ENCODE measurements at places on chromosomes 4 and X.
A peak's percentile ranks its signal among the peaks of the same experiment; 100 is the strongest.

GRCh38 chr4:185229021-185229818 is 19.8 kb downstream of the SNX25 start:
- no peak for DNase-seq

GRCh38 chr4:110184140-110184790 is 14.2 kb downstream of the ELOVL6 start:
- no peak for DNase-seq

GRCh38 chr4:25030277-25031076 is at the start of gene LGI2:
Gene LGI2, minus strand, starts transcription at chr4:25030946. Its CDS starts 253 bp downstream, at chr4:25030693.
- DNase-seq, result peak; percentile 38

- DNase-seq, result peak; percentile 86
Measured at GRCh38 chr4:112817933-112818593, 181.1 kb downstream of the LARP7 start.

GRCh38 chr4:157741642-157742041 is 431.2 kb downstream of the GASK1B start:
- DNase-seq, result no peak

- DNase-seq, result no peak
Measured at GRCh38 chr4:147560625-147561024, 56.6 kb upstream of the TMEM184C start.

DNA sequence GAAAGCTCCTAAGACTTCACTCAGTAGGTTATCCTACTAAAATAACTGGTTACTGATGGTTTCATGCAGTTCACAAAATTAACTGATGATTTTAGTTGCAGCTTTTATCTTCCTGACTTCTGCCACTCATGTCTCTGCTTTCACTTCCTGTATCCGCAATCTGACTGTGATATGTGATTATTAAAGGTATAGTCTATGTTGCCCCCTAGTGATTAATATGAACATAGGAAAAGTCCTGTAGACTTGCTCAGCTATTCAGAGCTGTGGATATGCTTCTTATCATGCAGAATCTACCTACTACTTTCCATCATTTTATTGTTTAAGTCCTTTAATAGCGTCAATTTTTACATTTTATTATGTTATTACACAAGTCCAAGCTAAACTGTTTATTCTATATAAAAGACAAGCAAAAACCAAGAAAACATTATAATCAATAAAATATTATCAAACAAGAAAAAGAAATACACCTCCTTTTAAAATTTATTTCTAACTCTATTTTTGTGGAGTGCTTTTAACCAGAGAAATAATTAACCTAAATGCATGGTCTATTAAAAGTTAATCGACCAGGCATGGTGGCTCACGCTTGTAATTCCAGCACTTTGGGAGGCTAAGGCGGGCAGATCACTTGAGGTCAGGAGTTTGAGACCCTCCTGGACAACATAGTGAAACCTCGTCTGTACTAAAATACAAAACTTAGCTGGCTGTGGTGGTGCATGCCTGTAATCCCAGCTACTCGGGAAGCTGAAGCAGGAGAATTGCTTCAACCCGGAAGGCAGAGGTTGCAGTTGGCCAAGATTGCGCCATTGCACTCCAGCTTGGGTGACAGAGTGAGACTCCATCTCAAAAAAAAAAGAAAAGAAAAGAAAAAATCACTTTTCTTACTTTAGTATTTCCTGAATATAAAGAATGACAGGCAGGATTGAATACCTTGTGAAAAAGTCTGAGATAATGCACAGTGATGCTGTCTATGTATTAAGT is 40.4 kb upstream of the TLR2 start:
- DNase-seq, result no peak

DNA sequence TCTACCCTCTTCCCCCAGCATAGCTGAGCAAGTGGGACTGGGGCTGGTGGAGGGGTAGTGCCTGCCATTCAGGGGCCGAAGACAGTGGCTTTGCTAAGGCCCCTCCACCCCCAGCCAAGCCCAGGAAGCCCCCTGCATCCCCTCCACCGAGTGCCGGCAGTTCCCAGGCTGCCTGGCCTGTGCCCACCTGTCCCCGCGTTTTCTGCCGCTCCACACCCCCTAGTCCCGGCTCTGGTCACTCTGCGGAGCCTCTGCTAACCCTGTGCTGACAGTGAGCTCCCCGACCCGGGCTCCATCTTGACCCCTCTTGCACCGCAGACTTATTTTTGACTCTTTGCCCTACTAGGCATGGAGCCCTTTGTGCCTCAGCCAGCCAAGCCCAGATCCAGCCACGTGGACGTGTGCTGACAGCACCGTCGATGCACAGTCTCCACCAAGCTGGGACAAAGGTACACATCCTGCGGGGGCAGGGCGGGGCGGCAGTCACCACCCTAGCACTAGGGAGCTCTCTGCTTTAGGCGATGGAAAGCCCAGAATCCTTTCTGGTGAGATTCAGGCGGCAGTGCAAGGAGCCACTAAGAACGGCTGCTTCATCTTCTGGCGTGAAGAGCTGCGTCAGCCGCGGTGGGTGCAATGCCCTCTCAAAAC is 96.6 kb downstream of the PHKA2 start:
- DNase-seq, result no peak

GRCh38 chrX:44228621-44229020 is 114.9 kb downstream of the EFHC2 start:
- no peak for DNase-seq

- no peak for DNase-seq
Measured at GRCh38 chr4:1544861-1545281, 138.6 kb upstream of the NKX1-1 start.

All from H9 (cell line).